NK-92 treated with Interleukin-12 subunit alpha and Interleukin-12 subunit beta, amount 100 ng/mL, for 24 hours (cell line): ENCODE measurements at places on chromosomes 12 and 14.

GRCh38 chr12:26125400-26126339, 833 bp upstream of the BHLHE41 start:
- DNase-seq = no peak

DNA sequence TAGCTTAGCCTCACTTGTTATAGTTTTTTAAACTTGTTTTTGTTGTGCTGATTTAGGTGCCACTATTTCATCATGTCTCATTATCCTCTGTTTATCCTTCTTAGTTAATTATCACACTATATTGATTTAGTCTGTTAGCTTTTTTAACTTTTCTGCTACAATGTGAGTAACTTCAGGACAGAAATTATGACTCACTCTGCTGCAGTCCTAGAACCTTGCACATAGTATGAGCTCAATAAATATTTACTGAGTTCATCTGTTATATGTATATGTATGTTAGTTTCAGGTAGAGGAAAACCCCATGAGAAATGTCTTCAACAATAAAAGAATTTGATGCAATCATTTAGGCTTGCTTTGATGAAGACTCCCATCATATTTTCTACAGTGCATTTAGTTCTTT, 224.3 kb upstream of the NAV3 start:
- no peak for DNase-seq

DNA sequence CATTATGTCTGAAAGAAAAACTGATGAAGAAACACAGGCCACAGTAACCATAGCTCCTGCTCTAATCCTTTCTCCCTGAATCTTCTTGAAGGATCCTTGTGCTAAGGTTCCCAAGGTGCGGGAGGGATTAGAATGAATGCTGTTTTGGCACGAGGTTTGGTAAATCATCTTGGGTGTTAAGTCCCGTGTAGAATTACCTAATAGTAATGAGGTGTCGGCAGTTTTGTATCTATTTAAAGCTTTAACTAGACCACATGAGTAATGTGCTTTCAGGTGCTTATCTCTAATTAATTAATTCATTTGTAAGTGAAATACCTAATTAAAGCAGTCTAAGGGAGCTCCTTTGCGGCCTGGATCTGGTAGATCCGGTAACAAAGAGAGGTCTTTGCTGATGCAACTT, 53.9 kb downstream of the GNG2 start:
- no peak for DNase-seq

GRCh38 chr12:78470354-78471195, 394.0 kb upstream of the SYT1 start:
- no peak for DNase-seq

DNA sequence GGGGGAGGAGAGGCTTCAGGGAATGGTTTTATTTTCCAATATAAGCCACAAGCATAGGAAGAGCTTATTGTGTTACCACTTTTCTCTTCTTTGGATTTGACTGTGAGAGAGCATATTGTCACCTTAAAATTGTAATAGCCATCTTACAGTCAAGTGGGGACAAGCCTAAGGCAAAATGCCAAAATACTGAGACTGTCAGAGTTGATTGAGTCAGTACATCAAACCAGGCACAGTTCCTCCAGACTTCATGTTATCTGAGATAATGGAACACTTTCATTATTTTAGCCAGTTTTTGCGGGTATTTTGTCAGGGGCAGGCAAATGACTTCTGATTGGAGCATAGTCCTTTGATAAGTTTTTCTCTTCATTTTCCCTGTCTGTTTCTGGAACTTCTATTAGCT, 19.5 kb upstream of the NUBPL start:
- no peak for DNase-seq

DNA sequence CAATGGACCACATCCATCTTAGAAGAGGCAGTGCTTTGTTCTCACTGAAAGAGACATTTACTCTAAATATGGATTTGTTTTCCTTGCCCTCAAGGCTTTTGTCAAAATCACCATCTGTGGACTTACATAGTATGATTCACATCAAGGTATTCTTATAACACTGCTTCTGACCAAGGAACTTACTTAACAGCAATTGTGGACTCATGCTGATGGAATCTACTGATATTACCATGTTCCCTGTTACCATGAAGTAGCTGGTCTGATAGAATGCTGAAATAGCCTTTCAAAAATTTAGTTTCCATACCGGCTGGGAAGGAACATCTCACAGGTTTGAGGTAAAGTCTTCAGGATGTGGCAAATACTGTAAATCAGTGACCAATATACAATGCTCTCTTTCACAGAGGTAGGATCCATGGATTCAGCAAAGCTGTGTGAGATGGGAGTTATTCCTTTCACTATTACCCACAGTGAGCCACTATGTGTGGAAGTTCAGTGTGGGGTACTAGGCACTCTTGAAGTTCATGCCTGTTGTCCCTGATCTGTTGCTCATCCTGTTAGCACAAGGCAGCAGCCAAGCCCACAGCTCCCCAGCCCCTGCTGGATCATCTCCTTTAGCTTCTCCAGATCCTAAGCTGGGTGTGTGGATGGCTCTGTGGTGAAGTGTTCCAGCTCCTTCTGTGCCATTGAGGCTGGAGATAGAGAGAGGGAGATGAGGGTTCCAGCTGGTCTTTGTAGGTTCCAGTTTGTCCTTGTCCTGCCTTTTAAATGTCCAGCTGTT, 126.4 kb downstream of the ATP23 start:
- no peak for DNase-seq

DNA sequence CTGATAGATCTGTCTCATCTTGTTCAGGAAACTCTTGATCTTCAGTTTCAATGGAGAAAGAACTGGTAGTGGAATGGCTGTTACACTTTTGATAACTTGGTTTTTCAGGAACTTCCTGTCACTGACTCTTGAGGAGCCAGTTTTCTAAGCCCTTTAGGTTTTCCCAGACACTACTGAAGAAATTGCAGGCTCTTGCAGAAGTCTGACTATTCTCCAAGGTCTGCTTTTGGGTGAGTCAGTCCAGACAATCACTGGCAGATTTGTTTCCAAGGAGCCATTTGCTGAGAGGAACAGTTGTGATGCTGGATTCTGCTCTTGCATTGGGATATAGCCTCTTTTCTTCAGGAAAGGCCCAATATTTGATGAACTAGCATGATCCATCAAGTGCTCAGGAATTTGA, 468.0 kb downstream of the FUT8 start:
- DNase-seq = no peak
